Neural crest cell (in vitro differentiated cells): ENCODE measurements at places on chromosomes 4 and X. TPM values are rescaled to one million over a fixed set of nuclear protein-coding genes. Genes with fewer than 3 reads are reported as not detected.

The CTAG1B gene
- not detected in 2 replicates for total RNA-seq

The XAGE1A gene
- total RNA-seq, result not detected in 2 replicates

The FGF2 gene
- total RNA-seq, result 14.6 and 14.8 TPM in 2 replicates

DNA sequence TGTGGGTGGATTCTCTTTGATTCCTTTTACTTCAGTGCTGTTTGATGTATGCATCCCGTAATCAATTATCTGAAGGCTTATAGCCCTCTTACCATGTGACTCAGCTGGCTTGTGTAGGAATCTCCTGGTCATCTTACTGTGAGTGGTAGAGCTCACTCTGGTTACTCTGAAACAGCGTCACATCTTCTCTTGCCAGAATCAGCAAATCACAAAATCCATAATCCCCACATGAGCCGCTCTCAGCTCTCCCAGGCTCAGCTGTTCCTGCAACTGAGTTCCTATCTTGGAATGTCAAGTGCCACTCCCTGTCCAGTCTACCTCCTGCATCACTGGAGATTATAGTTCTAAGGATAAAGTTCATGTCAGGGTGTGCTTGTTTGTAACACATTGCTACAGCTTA is 278.0 kb downstream of the FBXO8 start:
- DNase-seq, result no peak

- no peak for DNase-seq
Observed at GRCh38 chrX:23871905-23872546, 35.7 kb downstream of the APOO start.

DNA sequence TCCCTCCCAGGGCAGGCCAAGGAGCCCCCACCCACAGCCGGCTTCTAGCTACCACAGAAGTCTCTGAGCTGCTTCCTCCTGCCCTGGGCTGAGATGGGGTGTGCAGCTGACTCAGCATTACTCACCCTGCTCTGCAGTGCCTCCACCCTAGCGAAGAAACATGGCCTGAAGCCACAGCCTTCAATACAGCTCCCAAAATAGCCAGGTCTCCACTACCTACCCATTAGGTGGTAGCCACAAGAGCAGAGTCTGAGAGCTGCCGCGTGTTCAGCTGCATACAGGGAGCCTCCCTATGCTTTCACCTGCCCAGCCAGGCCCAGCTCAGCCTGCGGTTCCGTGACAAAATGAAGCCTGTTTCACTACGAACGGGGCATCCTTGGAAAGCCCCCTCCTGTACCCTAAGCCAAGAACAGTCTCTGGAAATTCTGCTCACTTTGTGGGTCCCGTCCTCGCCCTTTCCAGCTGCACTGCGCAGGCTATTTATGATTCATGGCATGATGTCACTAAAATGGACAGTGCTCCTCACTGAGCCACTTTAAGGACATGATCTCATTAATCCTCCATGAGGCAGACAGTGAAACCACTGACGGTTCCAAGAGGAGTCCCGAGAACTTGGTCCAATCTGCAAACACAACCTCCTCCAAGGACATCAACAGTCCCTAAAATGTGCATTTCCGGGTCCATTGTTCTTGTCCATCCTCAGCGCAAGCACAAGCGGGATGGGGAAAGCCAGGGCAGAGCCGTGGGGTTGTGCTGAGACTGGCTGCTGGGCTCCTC is 20.2 kb downstream of the WDR1 start:
- no peak for DNase-seq

DNA sequence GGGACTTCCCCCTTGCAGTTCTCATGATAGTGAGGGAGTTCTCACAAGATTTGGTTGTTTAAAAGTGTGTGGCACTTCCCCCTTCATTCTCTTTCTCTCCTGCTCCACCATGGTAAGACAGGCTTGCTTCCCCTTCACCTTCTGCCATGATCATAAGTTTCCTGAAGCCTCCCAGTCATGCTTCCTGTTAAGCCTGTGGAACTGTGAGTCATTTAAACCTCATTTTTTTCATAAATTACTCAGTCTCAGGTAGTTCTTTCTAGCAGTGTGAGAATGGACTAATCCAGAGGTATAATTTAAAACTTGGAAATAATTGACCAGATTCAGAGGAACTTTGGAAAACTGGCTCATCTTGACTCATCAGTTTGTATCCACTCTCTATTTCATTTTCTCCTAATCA is 129.0 kb downstream of the TMEM47 start:
- DNase-seq, result no peak

GRCh38 chr4:184288451-184289178 is 70.9 kb upstream of the ENPP6 start:
- no peak for DNase-seq

GRCh38 chrX:42096265-42096920 is 173.0 kb upstream of the CASK start:
- DNase-seq, result no peak

GRCh38 chr4:78520808-78521226 is 30.8 kb upstream of the ANXA3 start:
- no peak for DNase-seq

- DNase-seq, result no peak
Observed at GRCh38 chr4:46441136-46441859, 51.4 kb upstream of the GABRA2 start.

- no peak for DNase-seq
Observed at GRCh38 chr4:60945641-60946040, 254.5 kb upstream of the ADGRL3 start.

DNA sequence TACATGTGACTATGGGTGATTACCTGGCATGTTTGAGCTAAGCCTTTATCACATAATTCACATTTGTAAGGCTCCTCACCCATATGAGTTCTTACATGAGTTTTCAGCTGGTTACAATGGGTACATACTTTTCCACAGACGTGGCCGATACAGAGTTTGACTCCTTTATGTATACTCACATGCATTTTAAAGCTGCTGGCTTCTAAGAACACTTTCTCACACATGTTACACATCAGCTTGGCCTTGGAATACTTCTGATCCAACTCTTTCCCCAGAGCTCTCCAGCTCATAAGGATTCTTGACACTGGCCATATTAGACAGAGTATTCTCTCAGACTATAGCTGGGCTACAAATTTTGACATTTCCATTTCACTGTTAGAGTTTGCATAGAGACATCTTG is 66.3 kb downstream of the TAB3 start:
- DNase-seq, result no peak

DNA sequence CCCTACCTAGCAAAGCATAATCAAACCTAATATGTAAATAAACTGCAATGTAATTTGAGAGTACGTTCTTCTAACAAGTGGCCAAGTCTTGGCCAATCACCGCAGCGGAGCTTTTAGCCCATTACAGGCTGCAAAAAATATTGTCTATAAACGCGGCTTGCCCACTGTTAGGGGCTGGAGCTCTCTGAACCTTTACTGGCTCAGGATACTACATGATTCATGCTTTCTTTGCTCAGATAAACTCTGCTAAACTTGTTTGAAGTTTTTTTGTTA is 990 bp upstream of the HADH start:
- no peak for DNase-seq

GRCh38 chr4:169493164-169493524 is 119.2 kb downstream of the NEK1 start:
- DNase-seq, result no peak

GRCh38 chr4:185139736-185140135 is 3.3 kb upstream of the SLC25A4 start:
- no peak for DNase-seq

- no peak for DNase-seq
Observed at GRCh38 chr4:186730621-186731020, 7.0 kb upstream of the FAT1 start.
